Kidney glomerular epithelial cell (primary cell): ENCODE measurements at places on chromosomes 11 and 22.

DNA sequence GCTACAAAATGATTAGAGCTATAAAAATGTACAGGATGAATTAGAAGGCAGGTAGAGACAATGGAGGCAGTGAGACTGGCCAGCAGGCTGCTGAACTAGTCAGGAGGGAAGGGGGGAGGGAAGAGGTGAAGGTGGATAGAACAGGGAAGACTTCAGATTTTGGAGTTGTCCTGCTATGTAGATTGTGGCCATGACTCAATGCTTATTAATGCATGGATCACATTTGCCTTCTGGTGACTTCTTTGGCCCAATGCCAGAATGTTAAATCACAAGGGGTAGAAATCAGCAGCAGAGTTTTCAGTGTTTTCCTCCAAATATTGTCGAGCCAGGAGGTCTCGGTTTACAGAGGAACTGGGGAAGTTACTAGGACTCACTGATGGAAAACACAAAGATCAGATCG lies 346.6 kb downstream of the AASDHPPT start:
- DNase-seq = peak; percentile 30

GRCh38 chr11:26319906-26320305 lies 12.0 kb upstream of the ANO3 start:
- no peak for DNase-seq

GRCh38 chr11:25211635-25212254 lies 714.9 kb downstream of the LUZP2 start:
- DNase-seq = no peak

- no peak for DNase-seq
Observed at GRCh38 chr11:27612932-27613880, 87.0 kb downstream of the BDNF start.

DNA sequence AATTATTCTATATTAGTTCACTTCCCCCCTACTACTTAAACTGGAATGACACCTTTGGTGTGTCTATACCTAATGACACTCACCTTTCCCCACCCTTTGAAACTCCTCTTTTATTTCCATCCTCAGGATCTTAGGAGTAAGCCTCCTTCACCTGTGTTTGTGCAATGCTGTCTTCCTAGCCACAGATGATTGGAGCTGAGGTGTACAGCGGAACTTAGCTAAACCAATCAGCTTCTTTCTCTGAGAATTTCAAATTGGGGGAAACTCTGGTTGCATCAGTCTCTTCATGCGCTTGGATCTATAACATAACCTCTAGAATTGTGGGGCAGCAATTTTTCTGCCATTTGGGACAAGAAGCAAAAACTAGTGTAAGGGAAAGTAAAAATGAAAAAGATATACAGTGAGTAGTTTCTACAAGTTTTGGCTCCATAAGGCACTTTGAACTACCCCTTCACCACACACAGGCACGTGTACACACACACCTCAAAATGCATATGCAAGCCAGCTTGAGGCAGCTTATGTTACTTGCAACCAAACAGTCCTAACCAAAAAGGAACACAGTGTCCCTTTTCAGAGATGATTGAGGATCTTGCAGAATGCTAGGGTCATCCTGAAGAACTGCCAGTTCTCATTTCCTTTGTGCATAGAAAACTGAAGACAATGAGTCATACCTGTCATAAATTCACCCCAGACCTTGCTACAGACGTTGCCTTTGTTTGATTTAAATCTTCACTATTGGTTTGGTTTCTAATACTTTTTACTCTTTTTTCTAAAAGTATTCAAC lies 36.0 kb upstream of the LDLRAD3 start:
- peak; percentile 13 for DNase-seq

DNA sequence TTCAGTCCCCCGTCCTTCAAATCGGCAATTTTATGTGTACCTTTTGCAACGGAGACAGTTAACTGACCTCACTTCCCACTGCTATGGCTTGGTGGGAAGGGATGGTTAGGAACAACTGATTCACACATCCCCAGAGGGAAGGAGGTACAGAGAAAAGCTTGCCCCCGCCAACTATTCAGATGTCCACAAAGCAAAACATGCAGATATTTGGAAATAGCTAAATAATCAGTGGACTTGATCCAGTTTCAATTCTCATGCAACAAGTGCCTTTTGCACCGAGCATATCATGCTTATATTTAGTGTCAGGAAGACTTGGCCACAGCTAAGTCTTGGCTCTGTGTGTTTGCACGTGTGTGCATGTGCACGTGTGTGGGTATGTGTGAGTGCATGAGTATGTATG lies 144.6 kb downstream of the SNX19 start:
- DNase-seq = no peak

GRCh38 chr11:22193348-22194051 lies 615 bp downstream of the ANO5 start:
- DNase-seq = no peak

DNA sequence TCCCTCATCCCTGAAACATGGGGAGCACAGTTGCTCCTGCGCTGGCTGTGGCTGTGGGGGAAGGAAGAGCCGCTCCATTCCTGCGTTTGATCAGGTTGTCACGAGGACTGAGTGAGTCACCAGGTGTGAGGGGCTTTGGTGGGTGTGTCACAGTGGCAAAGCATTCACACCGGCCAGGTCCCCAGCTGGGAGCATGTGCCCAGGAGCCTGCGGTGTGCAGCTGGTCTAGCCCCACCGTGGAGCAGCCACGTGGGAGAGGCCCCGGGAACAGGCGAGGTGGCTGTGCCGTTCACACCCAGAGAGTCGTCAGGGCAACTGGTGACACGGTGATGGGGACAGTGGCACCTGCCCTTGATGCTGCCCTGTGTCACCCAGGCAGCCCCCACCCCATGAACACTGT lies 47.6 kb upstream of the PPARA start:
- DNase-seq = no peak

- no peak for DNase-seq
Observed at GRCh38 chr22:20427945-20428417, 9.6 kb downstream of the SCARF2 start.

- DNase-seq = no peak
Observed at GRCh38 chr22:45543243-45543642, 40.6 kb downstream of the FBLN1 start.

DNA sequence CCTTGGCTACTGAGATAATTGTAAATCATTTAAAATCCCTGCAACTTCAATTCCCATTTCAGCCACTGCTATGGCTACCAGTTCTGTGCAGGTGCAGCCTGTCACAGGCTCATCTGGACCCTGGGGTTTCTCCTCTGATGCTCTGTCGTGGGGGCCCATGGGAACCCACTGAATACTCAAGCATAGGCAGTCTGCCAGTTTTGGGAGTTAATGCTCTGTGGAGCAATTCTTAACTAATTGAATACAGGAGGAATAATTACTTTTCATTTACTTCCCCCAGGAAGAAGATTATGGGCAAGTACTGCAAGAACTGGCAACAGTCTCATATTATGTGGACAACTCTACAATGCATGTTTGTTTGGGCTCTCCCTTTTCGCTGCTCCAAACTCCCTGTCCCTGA lies 25.9 kb downstream of the OR51E2 start:
- DNase-seq = no peak

DNA sequence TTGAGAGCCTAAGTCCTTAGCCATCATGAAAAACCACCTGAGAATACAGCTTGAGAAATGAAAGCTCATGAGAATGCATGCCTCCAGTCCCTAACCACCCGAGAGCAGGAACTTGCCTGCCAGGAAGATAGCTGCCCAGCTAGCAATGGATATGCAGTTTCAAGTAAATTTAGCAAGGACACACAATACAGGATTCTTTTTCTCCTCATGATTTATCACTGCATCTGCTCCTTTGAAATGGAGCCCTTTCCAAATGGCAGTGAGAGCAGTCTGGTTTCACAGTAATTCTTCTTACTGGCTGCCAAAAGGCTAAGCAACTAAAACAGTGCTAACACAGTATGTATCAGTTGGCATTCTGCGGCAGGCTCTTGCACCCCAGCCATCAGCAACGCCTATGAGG lies 109.9 kb downstream of the MICAL3 start:
- no peak for DNase-seq

- DNase-seq = no peak
Observed at GRCh38 chr11:78654866-78655265, 80.2 kb upstream of the NARS2 start.

DNA sequence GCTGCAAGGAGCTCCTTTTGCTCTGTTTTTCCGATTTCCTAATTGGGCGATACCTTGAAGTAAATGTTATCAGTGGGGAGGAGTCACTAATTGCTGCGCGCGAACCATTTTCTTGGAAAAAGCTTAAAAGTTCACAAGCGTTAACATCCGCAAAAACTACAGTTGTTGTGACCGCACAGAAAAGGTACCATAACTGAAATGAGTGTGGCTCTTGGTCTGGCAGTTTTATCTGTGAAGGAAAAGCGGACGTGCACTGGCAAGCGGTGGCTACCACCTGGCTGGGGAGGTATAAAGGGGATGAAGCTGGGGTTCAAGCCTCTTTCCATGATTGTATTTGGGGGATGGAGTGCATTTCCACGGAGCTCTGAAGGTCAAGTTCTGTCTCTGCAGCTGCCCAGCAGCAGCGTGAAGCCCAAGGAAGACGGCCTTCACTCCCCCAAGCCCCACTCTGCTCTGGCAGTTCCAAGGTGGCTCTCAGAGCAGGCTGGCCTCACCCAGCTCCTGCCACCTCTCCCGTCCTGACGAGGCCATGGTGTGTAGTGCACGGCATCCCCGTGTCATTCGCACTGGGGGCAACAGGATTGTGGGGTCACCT lies 27.5 kb downstream of the MOV10L1 start:
- DNase-seq = no peak

DNA sequence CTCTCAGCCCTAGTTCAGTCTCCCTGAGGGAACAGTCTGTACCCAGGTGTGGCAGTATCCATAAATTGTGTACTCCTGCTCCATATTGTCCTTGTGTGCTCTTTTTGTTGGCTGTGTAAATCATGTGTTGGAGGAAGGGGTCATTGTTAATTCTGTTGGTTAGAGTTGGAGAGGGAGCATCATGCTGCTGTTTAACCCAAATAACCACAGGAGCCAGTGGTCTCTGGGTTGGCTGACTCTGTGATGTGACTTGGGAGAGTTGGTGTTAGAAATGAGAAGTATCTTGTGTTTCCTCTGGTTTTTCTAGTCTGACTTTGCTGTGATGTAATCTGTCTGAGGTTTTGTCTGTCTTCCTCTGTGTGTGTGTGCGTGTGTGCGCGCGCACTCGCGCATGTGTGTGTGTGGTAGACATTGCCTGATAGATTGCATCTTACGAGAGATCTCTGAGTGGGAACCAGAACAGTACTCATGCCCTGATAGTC lies 30.5 kb downstream of the CTNND1 start:
- DNase-seq = no peak

GRCh38 chr11:81655351-81655750 lies 1078.3 kb downstream of the FAM181B start:
- DNase-seq = no peak
